ENCODE measurements at places on chromosomes 1 and 21. TPM values are rescaled to one million over a fixed set of nuclear protein-coding genes. Genes with fewer than 3 reads are reported as not detected.
A peak's percentile ranks its signal among the peaks of the same experiment; 100 is the strongest.

DNA sequence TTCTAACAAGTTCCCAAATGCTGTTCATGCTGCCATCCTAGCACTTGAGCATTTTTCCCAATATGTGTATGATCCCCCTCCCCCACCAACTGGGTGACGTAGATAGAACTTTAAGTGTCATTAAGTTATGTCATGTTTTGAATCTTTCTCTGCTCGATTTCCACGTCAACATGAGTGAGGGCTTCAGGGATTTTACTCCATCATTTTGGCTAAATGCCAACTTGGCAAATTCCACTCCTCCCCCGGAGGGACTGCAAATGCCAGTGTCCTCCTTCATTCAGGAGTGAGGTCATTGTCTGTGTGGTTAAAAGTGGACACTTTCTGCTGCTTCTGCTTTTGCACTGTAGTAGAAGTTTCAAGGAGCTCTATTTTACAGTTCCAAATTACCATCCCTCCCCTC is 201.7 kb downstream of the FGGY start:
- DNase-seq: peak; percentile 74

JAM2 gene
- 1.9 TPM for polyA plus RNA-seq

CACNA1E gene
- not detected for polyA plus RNA-seq

DNA sequence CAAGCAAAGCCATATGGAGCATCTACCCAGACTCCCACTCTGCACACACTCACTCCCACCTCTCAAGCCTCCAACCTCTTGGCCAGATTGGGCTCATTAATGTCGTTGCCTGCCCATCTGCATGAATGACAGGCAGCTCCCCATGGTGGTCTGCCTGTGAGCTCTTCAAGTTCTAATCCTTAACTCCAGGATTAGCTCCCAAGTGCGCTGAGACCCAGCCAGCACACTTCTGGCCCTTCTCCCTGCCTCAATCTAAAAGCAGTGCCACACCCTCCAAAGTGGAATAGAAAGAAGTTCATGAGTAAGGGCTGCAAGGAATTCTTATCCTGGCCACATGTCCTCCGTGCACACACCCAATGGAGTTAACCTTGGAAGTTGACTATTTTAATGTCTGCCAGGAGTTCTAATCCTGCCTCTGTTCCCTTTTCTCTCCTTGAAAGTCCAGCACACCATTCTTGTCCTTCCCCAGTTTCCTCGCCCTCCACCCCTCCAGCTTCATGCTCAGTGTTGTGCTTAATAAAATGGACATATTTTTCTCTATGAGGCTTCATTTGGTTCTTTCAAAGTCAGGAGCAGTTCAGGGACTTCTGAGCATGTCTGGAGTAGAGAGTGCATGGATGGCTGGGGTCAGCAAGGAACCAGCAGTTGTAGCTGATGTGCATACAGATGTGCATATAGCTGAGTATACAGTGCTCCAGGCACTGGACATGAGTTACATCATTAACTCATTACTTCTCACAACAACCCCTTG is 30.1 kb downstream of the CAMK1G start:
- peak; percentile 17 for DNase-seq

DNA sequence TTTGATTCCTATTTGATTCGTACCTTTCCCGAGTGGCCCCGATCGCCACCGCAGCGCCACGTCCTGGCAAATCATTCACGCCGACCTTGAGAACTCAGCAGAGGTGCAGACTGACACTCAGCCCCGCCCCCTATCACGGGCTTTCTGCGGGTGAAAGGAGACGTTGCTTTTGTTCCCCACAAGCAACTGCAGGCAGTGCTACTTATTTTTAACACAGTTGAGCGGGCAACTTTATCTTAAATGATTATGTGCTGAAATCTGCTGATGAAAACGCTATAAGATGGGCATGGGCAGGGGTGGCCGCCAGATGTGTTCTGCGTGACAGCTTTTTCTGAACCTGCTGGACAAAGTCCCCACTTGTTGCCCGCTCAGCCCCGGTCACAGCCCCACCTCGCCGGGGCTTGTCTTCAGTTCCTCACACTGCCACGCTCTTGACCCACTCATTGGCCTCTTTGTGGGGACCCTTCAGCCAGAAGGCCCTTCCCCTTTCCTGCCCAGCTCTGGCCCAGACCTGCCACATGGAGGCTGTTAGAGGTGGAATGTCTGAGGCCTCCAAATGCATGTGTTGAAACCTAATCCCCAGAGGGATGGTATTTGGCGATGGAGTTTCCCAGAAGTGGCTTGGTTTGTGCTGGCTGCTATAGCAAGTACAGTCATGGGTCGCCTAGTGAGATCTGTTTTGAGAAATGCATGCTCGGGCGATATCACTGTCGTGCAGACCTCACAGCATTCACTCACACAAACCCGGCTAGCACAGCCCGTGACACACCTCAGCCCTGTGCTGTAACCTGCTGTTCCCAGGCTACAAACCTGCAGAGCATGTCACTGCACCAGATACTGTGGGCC is 15.7 kb upstream of the PDXK start:
- DNase-seq: peak; percentile 50

DNA sequence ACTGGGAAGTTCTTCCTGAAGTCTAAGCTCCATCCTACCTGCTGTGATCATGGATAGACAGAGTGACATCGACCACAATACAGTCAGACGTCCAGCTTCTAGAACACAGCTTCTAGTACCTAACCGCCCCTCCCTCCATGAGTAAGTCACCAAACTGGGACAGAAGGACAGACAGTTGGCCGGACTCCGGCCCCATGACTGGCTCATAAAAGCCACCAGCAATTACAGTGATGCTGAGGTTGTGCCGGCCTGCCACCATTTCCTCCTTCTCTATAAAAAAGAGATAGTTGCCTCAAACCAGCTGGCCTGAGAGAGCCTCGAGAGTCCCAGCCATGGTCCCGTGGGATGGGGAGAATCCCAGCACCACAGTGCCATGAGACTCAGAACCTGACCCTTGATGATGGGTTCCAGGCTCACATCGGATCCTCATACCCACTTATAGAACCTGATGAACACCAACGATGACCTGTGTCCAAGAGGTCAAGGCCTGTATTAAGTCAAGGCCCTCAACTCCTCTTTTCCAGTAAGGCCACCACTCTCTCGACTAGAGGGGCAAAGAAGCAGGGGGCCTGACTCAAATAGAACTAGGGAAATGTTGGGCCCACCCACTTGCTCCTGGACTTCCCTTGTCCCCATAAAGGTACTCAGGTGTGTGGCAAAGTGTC is 3.4 kb downstream of the MEF2D start:
- peak; percentile 65 for DNase-seq

NBPF10 gene
- polyA plus RNA-seq: 1.1 TPM

DNA sequence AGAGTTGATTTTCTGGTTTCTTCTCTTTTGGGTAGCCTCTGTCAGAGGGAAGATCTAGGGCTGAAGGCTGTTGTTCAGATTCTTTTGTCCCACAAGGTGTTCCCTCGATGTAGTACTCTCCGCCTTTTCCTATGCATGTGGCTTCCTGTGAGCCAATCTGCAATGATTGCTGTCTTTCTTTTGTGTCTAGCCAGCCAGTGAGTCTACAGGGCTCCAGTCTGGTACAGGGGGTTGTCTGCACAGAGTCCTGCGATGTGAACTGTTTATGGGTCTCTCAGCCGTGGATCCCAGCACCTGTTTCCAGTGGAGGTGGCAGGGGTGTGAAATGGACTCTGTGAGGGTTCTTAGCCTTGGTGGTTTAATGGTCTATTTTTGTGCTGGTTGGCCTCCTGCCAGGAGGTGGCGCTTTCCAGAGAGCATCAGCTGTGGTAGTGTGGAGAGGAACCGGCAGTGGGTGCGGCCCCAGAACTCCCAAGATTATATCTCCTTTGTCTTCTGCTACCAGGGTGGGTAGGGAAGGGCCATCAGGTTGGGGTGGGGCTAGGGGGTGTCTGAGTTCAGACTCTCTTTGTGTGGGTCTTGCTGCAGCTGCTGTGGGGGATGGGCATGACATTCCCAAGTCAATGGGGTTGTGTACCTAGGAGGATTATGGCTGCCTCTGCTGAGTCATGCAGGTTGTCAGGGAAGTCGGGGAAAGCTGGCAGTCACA is 81.3 kb upstream of the C21orf91 start:
- no peak for DNase-seq

HHIPL2 gene
- polyA plus RNA-seq: 0.71 TPM

- DNase-seq: no peak
These were observed 34.2 kb downstream of the AHDC1 start for GRCh38 chr1:27569506-27570291.

DNA sequence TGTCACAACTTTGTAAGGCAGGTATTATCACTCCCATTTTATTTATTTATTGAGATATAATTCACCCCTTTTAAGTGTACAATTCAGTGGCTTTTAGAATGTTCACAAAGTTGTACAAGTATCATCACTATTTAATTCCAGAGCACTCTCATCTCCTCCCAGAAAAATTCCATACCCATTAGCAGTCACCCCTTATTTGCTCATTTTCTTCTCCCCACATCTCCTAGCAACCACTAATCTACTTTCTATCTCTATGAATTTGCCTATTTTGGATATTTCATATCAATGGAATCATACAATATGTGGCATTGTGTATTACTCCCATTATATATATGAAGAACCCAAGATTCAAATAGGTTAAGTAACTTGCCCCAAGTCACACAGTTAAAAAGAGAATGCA is 7.0 kb downstream of the DSTYK start:
- peak; percentile 48 for DNase-seq

GRCh38 chr1:119052267-119052666 is 64.1 kb upstream of the TBX15 start:
- DNase-seq: no peak

GRCh38 chr1:110003747-110004428 is 19.3 kb downstream of the AHCYL1 start:
- DNase-seq: peak; percentile 98

- DNase-seq: no peak
These were observed 93.4 kb downstream of the TGFBR3 start for GRCh38 chr1:91792489-91793071.

- DNase-seq: no peak
These were observed 16.7 kb downstream of the FMO3 start for GRCh38 chr1:171107262-171107940.

KRTAP10-10 gene
- polyA plus RNA-seq: not detected

ARHGEF10L gene
- 6.0 TPM for polyA plus RNA-seq

DNA sequence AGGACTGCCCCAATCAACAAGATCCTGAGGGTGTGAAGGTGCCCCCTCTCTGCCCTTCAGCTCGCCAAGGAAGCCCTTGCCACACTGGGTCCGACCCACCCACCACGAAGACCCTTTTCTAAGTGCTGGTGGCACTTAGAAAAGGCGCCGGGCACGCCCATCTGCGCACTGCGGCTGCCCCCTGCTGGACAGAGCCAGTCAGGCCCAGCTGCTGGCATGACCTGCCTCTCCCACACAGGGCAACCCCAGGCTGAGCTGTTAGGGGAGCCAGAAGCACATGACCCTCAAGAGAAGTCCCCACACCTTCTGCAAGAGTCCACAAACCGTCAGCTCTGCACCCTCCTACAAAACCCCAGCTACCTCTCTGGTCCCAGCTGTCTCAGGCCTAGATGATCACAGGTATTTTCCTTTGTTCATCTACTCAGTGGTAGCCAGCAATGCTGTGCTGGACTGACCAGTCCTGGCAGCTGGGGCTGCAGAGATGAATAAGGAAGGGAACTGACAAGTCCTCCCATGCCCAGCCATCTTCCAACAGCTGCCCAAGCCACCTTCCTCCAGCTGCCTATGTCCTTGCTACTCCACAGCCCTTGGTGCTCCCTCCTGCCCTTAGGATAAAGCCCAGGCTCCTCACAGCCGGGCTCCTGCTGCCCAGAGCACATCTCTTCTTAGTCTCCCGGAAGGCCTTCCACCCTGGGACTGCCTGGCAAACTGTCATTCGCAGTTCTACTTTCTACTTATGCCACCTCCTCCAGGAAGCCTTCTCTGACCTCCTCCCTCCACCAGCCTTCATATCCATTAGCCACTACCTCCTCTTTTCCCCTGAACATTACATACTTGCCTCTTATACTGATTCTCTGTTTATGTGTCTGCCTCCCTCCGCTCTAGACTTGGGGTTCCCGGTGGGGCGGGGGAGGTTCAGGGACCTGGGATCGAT is 39.8 kb upstream of the ZC3H12A start:
- peak; percentile 74 for DNase-seq

CFHR1 gene
- 0.74 TPM for polyA plus RNA-seq

AMPD1 gene
- polyA plus RNA-seq: not detected

CFAP74 gene
- polyA plus RNA-seq: not detected
